Astrocyte (in vitro differentiated cells and primary cell): ENCODE measurements at places on chromosomes 11 and 22.

DNA sequence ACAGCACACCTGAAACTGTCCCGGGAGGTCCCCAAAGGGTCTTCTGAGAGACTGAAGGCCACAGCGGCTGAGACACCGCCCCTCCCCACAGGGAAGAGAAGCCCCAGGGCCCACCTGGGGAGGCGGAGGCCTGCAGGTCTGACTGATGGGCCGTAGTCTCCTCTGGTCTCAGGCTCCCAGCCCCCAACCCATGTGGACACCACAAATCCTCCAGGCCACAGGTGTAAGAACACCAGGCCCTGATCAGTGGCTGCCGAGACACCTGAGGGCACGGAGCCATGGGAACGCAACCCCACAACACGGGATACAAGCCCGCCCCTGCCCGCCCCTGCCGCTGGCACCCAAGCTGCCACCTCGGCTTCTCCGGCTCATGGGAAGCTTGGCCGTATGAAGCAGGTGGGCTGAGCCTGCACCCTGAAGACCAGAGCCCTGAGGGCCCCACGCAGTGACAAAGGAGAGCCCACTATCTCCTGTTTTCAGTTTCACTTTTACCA is 46.3 kb downstream of the BRD1 start:
- DNase-seq: no peak

- peak; percentile 45 for DNase-seq
Measured at GRCh38 chr11:68598816-68599653, 85.3 kb upstream of the GAL start.

DNA sequence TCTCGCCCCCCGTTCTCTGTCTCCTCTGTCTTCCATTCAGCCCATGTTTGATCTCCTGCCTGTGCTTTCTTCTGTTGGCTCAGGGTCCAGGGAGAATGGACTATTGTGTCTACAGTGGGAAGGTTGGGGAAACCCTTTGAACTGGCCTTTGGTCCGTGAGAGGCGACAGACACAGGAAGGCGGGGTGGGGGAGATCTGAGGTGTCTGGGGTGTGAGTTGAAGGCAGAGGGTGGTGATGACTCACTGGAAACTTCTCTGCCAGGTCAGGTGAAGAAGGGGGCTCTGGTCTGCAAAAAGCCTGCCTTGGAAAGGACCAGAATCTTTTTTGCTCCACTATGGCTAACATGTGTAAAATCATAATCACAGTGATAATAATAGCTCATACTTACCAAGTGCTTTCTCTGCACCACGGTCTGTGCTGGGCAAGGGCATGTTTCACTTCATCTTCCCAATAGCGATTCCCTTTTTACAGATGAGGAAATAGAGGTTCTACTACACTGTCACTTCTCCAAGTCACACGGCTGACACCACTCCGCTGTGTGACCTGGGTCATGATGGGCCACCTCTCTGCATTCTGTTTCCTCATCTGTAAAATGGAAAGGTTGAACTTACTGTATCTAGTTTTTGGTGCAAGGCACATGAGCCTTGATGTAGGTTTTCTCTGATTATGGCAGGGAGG is 99.8 kb upstream of the ALX4 start:
- DNase-seq: no peak

- DNase-seq: no peak
Measured at GRCh38 chr11:117220568-117220967, 11.3 kb downstream of the PCSK7 start.

DNA sequence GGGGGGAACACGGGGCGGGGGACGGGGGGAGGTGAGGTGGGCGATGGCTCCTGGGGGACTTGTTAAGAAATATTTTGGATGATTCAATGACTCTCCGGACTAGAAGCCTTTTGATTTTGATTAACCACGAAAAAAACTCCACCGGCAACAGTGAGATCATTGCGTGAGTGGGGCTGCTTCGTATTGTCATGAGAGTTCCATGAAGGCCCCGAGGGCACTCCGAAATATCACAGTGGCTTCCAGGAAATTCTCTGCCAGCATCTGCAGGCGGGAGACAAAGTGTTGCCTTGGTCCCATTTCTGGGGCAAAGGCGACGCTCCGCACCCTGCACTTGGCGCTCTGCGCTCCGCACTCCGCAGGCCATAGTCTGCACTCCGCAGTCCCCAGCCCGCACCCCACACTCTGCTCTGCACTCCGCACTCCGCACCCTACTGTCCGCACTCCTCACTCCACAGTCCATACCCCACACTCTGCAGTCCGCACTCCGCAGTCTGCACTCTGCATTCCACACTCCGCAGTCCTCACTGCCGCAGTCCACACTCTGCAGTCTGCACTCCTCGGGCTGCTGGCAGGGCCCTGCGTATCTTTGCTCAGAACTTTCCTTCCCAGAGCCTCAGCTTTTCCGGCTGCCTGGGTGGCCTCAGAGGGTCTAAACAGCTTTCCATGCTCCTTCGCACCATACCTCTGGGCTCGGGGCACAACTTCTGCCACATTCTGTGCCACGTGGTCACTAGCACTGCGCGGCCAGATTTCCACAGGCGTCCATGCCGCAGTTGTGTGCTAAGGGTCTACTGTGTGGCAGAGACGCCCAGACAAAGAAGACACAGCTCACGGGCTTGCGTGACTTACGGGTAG is 61.1 kb downstream of the LINC01488 start:
- DNase-seq: no peak

- no peak for DNase-seq
Measured at GRCh38 chr22:47233316-47234243, 471.1 kb downstream of the TBC1D22A start.

DNA sequence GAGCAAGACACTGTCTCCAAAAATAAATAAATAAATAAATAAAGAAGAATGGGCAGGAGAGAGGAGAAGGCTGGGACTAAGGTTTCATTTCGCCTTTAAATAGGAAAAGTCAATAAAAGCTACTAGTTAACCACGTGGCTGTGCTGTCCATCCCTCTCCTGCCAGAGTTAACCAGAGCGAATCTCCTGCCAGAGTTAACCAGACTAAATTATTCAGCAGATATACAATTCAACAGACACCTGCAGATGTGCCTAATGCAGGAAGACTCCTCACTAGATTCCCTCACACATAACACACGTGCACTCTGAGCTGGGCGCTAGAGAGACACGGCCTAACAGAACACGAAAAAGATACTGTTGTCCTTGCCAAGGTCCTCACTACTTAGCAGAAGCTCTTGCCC is 156.1 kb downstream of the IGLL1 start:
- no peak for DNase-seq

GRCh38 chr11:108846009-108846408 is 181.1 kb downstream of the DDX10 start:
- no peak for DNase-seq

- peak; percentile 82 for DNase-seq
Measured at GRCh38 chr11:33753304-33753967, 17.2 kb upstream of the CD59 start.

DNA sequence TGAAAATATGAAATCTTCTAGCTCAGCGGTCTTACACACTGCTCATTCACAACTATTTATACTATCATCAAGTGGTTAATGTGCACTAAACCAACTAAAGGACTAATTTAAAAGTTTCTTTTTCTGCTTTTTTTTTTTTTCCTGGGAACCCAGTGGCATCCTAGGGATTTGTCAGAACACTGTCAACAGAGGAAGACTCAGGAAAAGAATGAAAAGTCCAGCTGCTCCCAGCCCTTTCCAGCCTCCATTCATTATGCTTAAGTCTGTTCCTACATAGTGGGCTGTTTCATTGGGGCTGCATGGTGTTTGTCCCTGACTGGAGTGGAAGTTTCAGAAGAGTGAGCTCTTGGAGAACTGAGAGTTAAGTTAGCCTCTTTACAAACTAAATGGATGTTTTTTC is 391.1 kb downstream of the AASDHPPT start:
- DNase-seq: no peak

GRCh38 chr11:47631473-47631872 is 10.9 kb downstream of the MTCH2 start:
- no peak for DNase-seq

GRCh38 chr11:81839976-81840375 is 893.7 kb downstream of the FAM181B start:
- DNase-seq: no peak

GRCh38 chr11:78465169-78465942 is 47.7 kb upstream of the GAB2 start:
- DNase-seq: no peak

DNA sequence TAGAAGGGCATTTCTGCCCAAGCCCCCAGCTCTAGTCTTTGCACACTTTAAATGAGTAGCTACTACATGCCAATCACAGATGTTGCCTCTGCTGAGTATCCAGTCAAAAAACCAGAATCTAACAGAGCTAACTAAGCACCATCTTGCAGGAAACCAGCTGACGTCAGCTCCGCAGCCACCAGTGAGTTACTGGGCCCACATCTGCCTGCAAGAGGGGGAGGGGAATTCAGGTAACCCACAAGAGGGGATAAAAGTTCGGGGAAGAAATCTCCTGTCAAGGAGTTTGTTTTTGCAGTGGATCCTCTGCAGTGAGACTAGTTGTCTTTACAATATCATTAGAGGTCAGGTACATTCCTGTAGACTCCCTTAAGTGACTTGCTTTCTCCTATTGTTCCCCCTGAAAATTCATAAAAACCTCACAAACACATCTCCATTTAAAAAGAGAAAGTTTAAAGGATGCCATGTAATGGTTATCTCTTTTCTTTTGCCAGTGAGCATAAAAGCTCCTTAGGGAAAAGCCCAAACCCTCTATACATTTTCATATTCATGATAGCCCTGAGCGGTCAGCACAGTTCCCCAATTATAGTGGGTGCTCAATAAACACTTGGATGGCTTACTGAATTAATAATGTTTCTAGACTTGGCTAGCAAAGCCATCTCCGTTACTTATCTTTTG is 9.3 kb downstream of the CD44 start:
- no peak for DNase-seq

GRCh38 chr11:36333468-36333867 is 37.4 kb downstream of the PRR5L start:
- peak; percentile 32 for DNase-seq

- no peak for DNase-seq
Measured at GRCh38 chr11:75543806-75544205, 18.1 kb upstream of the GDPD5 start.

GRCh38 chr11:131867457-131868257 is 497.2 kb downstream of the NTM start:
- DNase-seq: peak; percentile 69

GRCh38 chr11:122923302-122923701 is 40.7 kb downstream of the JHY start:
- no peak for DNase-seq

- DNase-seq: peak; percentile 78
Measured at GRCh38 chr22:28410050-28410816, 269.4 kb downstream of the TTC28 start.

- DNase-seq: no peak
Measured at GRCh38 chr22:36806835-36807234, 10.0 kb downstream of the PVALB start.

- no peak for DNase-seq
Measured at GRCh38 chr11:115409691-115410220, 94.5 kb downstream of the CADM1 start.

DNA sequence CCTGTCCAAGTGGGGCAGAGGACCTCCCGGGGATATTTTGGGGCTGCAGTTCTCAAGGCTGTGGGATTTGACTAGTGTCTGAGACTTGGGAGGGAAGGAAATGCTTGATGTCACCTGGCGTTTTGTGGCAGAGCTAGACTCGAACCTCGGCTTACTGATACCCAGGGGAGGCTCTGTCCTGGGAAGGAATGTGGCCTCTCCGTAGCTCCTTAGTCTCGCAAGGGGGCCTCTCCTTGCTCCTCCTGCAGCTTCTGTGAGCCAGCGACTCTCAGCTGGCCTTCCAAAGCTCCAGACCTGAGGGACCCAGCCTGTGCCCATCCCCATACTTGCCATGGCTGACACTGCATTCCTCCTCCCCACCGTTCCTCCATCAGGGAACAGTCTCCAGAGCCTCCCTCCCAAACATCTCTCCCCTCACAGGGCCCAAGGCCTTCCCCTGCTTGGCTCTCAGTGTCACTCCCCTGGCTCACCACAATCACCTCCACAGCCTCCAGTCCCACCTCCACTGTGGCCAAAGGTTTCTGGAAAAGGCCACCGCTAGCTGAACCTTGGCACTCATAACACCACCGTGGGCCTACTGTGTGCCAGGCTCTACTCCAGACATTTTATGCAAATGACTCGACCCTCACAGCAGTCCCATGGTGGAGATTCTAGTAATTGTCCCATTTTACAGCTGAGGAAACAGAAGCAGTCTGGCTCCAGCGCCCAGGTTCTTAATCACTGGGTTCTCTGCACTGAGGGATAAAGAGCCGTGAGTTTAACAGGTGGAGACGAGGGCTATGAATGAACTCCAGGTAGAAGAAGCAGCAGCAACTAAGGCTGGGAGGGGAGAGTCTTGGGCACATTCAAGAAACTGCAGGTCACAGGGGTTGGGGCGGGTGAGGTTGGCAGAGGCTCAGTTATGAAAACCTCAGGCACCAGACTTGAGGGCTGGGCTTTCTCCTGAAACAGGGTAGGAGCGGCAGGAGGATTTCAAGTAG is 12.1 kb downstream of the P2RY2 start:
- DNase-seq: no peak

GRCh38 chr11:100831929-100832494 is 144.9 kb downstream of the ARHGAP42 start:
- no peak for DNase-seq

GRCh38 chr11:112670806-112671570 is 290.2 kb upstream of the NCAM1 start:
- no peak for DNase-seq

DNA sequence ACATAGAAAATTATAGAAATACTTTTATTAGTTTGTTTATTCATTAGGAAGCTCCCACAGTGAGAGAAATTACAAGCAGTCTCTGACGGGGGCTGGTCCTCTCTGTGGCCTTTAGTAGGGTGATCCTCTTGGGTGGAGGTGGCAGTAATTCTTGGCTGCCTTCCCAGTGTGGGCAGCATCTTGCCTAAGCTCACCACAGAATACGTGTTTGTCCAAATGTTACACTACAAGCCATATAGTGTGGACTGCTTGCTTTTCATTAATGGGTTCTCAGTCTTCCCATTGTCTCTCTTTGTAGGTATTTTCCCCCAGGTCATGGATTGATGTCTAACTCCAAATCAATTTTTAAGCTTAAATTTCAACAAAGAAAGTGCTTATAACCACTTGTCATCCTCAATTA is 43.3 kb downstream of the ENDOD1 start:
- no peak for DNase-seq

DNA sequence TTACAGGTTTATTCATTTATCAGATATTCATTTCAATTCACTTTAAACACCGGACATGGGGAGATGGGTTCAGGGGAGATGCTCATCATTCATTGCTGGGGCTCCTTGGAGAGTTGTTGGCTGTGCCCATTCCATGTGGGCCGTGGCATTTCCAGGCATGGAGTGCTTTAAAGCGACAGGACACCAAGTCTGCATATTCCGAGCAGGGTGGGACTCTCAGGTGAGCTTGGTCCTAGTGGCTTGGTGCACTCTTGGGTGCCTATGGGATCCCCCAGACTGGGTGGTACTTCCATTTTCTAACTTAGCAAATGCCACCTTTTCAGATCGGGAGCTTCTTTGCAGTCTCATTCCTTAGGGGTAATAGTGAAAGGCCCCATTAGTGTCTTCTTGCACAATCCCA is 619.5 kb upstream of the CADM1 start:
- DNase-seq: no peak

- no peak for DNase-seq
Measured at GRCh38 chr11:99638073-99638553, 617.4 kb downstream of the CNTN5 start.
